ENCODE measurements at places on chromosomes 1 and 21.

GRCh38 chr1:63116016-63116415 is 206.4 kb upstream of the FOXD3 start:
- no peak for DNase-seq

GRCh38 chr1:156055281-156056048 is 883 bp downstream of the LAMTOR2 start:
- no peak for DNase-seq

DNA sequence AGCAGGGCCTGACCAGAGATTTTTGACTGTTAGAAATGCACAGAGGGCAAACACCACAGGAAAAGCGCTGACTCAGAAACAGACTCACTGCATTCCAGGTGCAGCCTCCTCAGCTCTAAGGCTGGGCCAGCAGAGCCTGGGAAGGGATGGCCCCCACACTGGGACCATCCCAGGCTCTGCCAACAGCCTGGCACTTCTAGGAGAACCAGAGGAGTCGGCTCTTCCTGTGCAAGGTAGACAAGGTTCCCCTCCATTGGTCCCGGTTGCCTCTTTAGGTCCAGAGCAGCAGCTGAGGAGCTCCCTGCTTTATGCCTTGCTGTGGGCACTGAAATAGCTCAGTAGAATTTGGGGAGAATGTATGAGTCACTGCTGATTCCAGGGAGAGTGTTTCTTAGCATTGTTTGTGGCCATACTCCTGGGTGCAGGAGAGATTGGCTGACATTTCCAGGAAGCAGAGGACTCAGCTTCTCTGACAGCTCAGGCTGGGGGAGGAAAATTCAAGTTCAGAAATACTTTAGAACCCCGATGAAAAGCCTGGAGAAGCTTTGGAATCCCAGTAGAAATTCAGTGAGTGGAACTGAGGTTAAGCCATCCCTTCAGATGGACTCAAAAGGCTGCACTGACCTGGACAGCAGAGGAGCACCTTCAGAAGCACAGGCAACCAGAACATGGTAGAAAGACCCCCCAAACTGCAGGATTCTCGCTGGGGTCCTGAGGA is 19.7 kb downstream of the PRAMEF1 start:
- no peak for DNase-seq

GRCh38 chr1:243520831-243521230 is 265.0 kb downstream of the SDCCAG8 start:
- DNase-seq, result no peak

- DNase-seq, result no peak
Measured at GRCh38 chr21:46561445-46562090, 43.3 kb downstream of the S100B start.

GRCh38 chr1:92030656-92031107 is 897 bp downstream of the EPHX4 start:
- DNase-seq, result no peak

DNA sequence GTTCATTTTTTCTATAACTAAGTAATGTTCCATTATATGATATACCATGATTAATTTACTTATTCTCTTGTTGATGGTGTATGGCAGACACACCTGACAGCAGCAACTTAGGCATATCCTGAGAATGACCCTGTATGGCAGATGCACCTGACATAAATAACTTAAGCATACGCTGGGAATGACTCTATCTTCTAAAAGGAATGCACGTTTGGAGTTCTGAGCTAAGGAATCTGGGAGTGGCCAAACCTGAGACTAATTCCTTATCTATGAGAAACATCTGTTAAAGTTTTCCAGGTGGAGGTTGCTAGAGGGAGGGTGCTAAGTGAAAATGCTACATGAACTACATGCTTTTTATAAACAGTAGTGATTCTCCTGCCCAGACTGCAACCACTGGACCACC is 96.7 kb upstream of the RGS18 start:
- no peak for DNase-seq

- DNase-seq, result no peak
Measured at GRCh38 chr1:11752359-11753088, 9.5 kb upstream of the C1orf167 start.

All from stimulated activated CD4-positive, alpha-beta T cell treated with anti-CD3 and anti-CD28 coated beads, Interleukin-4, amount 100 ng/mL, for 4 hours (primary cell).